ENCODE measurements at places on chromosomes 12 and 14.

GRCh38 chr12:114936148-114937079 lies 252.4 kb upstream of the TBX3 start:
- no peak for DNase-seq

DNA sequence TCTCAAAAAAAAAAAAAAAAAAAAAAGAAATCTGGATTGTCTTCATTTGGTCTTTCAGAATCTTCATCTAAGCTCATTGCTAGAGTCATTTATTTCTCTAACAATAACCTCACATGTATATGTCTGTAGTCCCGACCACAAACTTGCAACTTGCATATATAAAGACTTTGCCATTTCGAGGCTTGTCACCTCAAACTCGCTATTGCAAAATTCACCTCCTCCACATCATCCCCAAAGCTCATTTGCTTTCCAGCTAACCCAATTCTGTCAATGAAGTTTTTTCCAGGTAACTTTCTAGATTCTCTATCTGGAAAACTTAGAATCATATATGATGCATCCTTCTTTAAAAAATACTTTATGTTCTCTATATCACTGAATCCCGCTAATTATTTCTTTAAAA lies 393.2 kb upstream of the ATXN7L3B start:
- DNase-seq: no peak

DNA sequence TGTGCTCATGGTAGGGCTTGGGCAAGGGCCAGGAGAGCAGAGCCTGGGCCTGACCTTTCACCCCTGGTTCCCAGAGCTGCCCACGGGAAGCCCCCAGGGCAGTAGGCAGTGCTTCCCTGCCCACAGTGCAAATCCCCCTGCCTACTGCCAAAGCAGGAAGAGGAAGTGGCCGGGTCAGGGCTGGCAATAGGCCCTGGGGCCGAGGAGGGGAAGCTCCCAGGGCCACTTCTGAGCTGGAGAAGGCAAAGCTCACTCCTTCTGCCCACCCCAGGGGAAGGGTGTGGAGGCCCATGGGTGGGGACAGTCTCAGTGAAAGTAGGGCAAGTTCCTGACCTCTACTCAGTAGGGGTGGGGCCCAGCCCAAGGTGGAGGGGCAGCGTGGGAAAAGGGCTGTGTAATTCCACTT lies 5.4 kb upstream of the NR4A1 start:
- no peak for DNase-seq

DNA sequence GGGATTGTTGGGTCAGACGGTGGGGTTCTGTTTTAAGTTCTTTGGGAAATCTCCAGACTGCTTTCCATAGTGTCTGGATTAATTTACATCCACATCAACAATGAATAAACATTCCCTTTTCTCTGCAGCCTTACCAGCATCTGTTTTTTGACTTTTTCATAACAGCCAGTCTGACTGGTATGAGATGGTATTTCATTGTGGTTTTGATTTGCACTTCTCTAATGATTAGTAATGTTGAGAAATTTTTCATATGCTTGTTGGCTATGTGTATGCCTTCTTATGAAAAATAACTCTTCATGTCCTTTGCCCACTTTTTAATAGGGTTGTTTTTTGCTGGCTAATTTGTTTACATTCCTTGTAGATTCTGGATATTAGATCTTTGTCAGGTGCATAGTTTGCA lies 140.8 kb upstream of the CNTN1 start:
- DNase-seq: no peak

GRCh38 chr14:29805415-29806123 lies 122.1 kb downstream of the PRKD1 start:
- no peak for DNase-seq

DNA sequence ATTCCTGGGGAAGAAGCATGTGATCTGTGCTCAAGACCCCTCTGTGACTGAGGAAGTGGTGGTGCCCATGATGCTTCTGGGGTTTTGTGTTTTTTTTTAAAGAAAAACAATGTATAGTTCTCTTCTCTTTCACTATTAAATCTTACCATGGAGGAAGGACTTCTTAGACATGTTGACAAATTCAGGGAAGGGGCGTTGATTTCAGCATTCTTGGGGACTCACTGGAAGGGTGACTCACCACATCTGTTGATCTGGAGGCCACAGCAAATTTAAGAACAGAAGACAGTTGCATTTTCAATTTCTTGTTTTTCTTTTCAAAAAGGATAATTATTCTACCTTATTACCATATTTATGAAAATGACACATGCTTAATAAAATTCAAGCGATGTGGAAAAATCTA lies 152.9 kb upstream of the RTL1 start:
- no peak for DNase-seq

- no peak for DNase-seq
These were observed 46.4 kb downstream of the TPCN1 start for GRCh38 chr12:113267621-113268020.

- no peak for DNase-seq
These were observed 168.0 kb downstream of the DACT1 start for GRCh38 chr14:58805605-58806409.

GRCh38 chr12:80701388-80701787 lies 6.0 kb upstream of the MYF6 start:
- no peak for DNase-seq

DNA sequence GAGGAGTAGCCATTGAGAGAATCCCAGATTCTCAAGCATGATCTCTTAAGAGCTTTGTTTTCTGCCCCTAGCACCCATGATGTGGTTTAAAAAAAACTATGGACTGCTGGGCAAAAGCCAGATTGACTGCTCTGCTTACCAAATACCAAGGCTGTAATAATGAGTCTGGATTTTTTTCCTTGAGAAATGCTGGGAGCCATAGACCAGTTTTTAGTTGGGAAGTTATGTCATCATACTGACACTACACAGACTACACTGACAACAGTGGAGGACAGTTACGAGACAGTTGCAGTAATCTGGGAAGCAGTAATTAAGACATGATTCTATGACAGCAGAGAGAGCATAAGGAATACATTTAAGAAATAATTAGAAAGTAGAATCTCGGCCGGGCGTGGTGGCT lies 35.8 kb downstream of the SPATA7 start:
- DNase-seq: no peak

- no peak for DNase-seq
These were observed 8.6 kb upstream of the PIP4K2C start for GRCh38 chr12:57582440-57582839.

DNA sequence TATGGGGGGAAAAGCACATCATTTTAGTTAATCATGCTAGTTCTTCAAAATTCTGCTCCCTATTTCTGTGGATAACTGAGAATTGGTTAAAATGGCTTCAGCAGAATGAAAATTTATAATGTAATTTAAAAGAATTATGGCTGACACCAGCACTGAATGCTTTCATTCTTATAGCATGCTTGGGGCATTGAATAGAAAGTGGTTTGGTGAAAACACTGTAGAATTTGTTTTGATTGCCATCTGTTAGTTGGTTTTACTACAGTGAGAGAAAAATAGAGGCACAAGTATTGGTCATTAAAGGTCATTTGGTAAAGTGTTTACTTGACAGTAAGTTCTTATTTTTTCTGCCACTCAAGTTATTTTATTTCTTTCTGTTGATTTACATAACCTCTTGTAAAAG lies 70.8 kb downstream of the PRORP start:
- DNase-seq: no peak

- no peak for DNase-seq
These were observed 37.0 kb downstream of the ZFHX2 start for GRCh38 chr14:23514644-23514957.

DNA sequence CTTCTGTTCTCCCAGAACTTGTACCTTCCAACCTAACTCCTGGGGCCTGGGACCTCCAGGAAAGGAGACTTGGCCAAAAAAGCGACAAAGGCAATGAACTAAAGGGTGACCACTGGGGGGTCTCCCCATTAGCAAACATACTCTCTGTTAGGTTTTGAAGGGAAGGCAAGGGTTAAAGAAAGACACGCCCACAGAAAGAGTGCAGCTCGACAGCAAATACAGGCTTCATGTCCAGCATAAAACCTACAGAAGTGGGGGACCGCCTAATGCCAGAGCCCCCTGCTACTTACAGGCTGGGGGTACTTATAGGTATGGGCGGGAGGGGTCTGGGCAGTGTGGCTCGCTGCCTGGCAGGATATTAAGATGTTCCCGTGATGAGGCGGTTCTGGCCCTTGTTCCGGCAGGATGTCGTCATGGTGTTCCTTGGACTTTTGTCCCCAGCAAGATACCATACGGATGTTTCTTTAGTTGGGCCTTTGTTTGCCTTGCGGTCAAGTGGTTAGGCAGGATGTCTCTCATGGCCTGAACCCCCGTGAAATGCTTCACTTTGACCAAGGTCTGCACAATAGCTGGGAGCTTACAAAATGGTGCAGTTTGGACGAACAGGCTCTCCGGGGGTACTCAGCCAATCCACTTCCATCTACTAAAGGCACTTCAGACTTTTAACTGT lies 53.4 kb downstream of the PRMT8 start:
- DNase-seq: no peak

GRCh38 chr14:21191809-21192446 lies 36.1 kb upstream of the OR5AU1 start:
- peak; percentile 31 for DNase-seq

DNA sequence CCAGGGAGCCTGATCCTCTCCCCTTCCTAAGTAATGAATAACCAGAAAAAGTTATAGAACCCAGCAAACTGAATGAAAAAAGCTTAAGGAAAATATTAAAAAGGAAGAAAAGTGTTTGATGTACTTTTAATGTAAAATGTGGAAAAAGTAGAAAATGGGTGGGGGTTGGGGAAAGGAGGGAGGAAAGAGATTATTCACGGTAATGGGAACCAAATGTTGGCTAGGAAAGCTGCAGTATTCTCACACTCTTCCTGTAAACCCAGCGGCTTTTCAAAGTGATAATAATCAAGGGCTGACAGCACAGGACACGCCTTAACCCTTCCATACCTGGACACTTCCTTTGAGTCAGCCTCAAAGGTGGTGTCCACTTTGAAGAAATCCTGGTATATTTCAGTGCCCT lies 139.2 kb downstream of the TGFB3 start:
- no peak for DNase-seq

DNA sequence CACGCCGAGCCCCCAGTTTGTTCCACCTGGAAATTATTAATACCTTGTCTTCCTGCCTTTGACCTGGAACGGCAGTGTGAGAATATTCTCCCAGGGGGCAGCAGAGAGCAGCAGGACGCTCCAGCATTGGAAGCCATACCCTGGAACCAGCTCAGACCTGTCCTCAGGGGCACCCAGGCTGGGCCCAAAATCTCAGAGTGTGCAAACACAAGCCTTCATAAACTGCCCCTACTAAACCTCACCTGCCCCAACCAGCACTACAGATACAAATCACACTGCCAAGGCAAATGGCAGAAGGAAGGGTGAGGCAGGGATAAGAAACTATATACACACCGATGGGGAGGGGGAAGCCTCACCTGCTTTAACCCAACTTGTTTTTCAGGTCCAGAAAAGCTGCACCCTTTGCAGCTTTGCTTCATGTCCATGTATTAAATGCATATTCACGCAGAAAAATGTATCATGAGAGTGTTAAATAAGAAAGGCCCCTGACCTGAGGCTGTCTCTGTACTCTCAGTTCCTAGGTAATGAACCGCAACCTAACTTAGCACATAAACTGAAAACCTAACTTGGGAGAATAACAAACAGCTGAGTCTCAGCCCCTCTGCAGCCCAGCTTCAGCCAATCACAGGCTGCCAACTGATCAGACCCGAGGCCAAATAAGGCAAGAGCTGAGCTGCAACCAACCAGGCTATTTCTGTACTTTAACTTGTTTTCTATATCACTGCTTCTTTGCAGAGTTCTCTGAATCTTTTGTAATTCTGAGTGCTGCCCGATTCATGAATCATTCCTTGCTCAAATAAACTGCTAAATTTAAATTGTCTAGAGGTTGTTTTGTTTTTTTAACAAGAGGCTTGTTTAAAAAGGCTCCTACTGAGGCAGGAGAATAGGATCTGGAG lies 130.1 kb downstream of the SPTSSA start:
- peak; percentile 15 for DNase-seq

DNA sequence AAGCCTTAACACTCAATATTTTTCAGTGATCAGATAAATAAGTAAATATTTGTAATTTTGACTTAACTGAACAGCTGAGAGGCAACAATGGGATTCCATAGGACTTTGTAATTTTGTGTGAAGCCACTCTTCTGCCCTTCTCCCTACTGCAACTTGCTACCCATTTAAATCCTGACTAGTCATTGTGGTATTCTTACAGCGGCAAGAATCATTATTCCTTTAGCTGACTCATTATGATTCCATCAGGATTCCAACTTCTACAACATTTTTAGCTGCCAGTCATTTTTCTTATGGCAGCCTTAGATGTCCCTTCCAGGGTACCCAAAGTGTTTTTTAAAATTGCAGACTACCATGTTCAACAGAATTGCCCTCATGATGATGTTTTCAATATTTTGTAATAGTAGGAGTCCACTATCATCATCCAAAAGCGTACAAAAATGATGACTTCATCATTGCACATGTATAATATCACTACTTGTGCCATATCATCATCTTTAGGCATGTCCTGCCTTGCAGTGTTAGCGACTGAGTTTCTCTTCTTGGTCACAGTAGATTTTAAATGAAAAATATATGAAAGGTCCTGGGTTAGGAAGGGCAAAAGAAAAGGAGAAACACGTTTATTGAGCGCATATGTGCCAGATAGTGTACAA lies 5.1 kb upstream of the MAGOHB start:
- no peak for DNase-seq

DNA sequence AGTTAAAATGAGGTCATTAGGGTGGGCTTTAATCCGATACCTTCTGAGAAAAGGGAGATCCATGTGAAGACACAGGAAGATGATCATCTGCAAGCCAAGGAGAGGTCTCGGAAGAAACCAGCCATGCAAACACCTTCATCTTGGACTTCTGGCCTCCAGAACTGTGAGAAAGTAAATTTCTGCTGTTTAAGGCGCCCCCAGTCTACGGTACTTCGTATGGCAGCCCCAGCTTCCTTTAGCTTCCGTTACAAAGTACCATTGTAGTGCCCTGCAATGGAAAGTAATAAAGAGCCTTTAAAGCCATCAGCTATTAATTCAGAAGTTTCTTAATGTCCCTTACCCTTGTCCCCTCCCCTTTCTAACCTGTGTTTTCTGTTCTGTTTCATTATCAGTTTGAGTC lies 308.1 kb downstream of the AACS start:
- no peak for DNase-seq

- no peak for DNase-seq
These were observed 293.6 kb downstream of the CACNA1C start for GRCh38 chr12:2346416-2346815.
